ENCODE measurements at places on chromosomes 11 and 22.

GRCh38 chr11:8127447-8127846 lies 41.4 kb downstream of the RIC3 start:
- DNase-seq: no peak

GRCh38 chr11:11806586-11806985 lies 35.2 kb upstream of the USP47 start:
- DNase-seq: no peak

GRCh38 chr22:42610186-42610585 lies 4.5 kb downstream of the POLDIP3 start:
- DNase-seq: no peak

DNA sequence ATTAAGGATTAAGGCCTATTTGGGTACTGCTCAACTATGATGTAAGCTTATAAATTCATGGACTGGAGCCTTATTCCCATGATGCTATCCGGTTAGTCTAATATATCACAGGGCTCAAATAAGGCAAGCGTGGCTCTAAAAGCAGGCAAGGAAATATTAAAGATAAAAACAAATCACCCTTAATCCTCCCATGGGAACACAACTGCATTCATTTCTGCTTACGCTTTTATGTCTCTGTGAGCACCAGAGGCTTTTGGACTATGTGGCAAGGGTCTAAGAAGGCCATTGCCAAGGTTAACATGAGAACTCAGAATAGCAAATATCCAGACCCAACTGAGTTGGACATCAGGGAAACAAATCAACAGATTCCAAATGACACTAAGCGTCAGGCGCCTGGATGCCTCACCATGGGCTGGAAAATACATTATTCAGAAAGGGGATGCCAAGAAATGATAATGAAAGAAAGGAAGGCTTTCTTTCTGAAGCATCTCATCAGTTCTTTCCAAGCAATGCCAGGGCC lies 138.1 kb downstream of the SLC1A2 start:
- DNase-seq: no peak

- DNase-seq: no peak
Observed at GRCh38 chr11:65719871-65720210, 757 bp downstream of the RNASEH2C start.

GRCh38 chr11:73463359-73463758 lies 87.2 kb downstream of the RELT start:
- no peak for DNase-seq

DNA sequence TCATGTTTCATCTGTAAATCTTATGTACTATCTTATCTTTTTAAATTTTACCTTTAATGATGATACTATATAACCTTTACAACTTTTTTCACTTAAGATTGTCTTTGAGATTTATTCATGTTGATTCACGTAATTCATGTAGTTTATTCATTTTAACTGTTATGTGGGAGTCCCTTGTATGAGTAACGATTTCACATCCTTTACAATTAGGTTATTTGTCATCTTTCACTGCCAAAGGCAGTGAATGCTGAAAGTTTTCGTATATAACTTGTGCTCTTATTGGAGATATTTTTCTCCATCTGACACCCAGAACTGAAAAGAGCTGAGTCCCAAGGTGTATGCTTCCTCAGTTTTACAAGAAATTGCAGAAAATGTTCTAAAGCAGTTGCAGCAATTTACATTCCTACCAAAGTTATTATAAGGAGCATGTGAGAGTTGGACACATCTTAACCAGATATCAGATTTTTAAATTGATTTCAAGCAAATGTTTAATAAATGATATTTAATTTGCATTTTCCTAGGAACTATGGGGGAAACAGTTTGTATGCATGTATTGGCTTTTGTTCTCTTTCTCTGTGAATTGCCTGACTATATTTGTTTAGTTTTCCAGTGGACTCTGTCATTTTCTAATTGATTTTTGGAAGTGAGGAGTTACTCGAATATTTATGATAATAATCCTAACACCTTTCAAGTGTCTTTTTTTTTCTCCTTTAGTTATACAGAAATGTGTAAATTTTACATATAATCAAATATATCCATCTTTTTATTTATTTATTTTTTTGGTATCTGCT lies 6.4 kb downstream of the ARL14EP start:
- no peak for DNase-seq

- peak; percentile 53 for DNase-seq
Observed at GRCh38 chr11:1157645-1158591, at the start of gene MUC5AC. MUC5AC (plus strand) TSS chr11:1157953; CDS start chr11:1158000, 47 bp downstream.

DNA sequence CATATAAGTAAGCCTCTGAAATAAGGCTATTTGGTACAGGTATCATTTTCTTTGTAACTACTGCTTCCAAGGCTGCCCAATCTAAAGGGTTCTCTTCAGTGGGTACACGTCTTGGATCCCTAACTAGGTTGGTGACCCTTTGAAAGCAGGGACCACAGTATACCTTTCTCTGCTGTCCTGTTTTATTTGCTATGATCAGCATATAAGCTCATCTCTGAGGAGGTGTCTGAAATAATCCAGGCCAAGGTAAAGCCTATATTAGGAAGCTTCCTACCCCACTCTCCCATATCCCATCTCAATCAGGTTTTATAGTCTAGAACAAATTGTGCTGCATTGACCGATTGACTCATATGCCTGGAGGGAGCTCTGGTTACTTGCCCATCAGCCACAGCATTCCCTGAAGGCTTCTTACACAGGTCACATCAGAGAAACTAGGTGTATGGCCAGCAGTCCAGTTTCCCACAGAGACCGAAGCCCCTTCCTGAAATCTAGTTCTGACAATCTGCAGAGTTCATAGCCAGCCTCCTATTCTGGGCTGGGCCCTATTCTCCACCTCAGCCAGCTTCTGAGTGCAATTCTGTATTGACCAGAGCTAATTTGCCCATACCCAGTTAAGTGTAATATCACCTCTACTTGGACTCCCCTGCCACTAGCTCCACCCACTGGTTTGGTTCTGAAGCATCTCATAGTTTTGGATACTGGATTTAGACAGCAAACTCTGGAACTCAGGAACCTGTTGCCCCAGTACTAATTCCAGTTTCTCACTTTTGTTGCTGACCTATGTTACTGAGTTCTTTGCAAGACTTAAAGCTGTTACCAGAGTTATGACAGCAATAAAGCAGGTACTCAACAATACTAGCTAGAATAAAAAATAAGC lies 62.1 kb upstream of the ARHGAP20 start:
- DNase-seq: no peak

GRCh38 chr11:60240662-60241061 lies 2.3 kb downstream of the MS4A4E start:
- DNase-seq: no peak

- no peak for DNase-seq
Observed at GRCh38 chr11:78365381-78365792, 52.2 kb downstream of the GAB2 start.

GRCh38 chr11:64903291-64903833 lies 13.6 kb downstream of the ATG2A start:
- DNase-seq: no peak

DNA sequence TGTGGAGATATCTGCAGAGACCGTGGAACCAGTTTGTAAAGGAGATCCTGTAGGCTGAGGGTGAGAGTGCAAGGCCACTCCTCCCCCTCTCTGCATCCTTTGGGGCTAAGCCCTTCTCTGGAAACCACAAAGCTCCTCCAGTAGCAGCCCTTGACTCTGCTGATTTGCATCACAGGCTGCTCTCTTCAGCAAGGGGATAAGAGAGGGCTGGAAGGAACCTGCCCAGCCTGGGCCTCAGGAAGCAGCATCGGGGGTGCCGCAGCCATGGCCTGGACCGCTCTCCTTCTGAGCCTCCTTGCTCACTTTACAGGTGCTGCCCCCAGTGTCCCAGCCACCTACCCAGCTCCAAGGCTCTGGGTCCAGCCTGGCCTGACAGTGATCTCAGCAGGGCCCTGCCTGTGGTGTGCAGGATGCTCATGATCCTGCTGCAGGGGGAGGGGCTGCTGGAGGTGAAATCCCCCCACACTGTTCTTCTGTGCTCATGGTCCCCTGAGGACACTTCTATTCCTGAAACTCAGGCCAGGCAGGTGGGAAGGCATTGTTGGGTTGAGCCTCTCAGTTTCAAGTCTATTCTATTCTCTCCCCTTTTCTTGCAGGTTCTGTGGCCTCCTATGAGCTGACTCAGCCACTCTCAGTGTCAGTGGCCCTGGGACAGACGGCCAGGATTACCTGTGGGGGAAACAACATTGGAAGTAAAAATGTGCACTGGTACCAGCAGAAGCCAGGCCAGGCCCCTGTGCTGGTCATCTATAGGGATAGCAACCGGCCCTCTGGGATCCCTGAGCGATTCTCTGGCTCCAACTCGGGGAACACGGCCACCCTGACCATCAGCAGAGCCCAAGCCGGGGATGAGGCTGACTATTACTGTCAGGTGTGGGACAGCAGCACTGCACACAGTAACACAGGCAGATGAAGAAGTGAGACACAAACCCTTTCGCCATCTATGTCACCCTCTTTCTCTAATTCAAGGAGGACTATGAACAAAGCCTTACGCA lies 68.5 kb upstream of the IGLL5 start:
- DNase-seq: no peak

GRCh38 chr22:40510631-40511364 lies 125.7 kb downstream of the MRTFA start:
- no peak for DNase-seq

- no peak for DNase-seq
Observed at GRCh38 chr11:118605116-118605867, 2.1 kb upstream of the PHLDB1 start.

DNA sequence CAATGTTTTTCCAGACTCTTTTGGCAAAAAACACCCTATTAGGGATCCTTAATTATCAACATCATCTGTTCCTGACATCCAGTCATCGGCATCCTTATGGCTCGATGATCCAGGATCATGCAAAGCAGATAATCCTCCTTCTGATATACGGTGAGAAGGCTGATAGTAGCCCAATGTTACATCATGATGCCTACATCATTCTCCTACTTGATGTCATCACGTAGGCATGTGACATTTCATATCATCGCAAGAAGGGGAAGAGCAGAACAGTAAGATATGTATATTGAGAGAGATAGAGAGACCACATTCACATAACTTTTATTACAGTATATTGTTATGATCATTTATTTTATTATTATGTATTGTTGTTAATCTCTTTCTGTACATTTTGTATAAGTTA lies 168.6 kb downstream of the ADAMTS15 start:
- DNase-seq: no peak

- no peak for DNase-seq
Observed at GRCh38 chr11:83852775-83853442, 566.7 kb upstream of the CCDC90B start.

DNA sequence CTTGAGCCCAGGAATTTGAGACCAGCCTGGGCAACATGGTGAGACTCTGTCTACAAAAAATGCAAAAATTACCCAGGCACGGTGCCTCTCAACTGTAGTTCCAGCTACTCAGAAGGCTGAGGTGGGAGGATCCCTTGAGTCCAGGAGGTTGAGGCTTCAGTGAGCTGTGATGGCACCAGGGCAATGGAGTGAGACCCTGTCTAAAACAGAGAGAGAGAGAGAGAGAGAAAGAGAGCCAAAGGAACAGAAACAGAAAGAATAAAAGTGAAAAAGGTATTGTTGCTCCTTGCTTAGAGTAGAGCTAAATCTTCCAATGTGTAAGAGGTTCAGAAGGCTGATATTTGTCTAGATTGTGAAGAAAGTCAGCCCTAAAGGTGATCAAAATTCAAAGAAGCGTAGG lies 8.9 kb upstream of the ETS1 start:
- DNase-seq: no peak

All from RWPE2 (cell line).